ENCODE measurements at places on chromosomes 4 and X.

DNA sequence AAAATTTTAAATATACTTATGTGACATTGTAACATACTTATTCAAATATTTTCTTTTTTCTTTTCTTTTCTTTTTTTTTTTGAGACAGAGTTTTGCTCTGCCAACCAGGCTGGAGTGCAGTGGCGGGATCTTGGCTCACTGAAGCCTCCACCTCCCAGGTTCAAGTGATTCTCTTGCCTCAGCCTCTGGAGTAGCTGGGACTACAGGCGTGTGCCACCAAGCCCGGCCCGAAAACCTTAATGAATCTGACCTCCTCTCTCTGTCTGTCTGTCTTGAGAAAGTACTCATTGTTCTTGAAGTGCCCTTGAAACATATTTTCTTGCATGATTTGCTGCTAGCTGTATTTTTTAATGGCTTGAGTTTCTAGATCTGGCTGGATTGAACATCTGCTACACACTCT lies 136.8 kb downstream of the ANAPC4 start:
- no peak for DNase-seq

DNA sequence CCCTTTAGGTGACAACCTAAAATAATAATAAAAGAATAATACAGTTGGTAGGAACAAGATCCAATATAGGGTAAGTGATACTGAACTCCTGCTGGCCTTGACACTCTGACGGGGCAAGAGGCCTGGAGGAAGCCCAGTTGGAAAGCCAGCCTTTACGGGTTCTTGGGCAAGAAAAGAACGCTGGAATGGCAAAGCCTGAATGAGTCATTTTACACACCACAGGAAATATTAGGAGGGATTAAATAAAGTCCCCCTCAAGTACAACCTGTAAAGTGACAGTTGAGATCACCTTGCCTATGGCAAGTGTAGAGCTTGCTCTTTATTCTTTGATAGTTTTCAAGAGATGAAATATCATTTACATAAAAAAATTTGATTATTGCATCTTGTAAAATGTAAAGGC lies 244.5 kb upstream of the TLL1 start:
- DNase-seq, result no peak

DNA sequence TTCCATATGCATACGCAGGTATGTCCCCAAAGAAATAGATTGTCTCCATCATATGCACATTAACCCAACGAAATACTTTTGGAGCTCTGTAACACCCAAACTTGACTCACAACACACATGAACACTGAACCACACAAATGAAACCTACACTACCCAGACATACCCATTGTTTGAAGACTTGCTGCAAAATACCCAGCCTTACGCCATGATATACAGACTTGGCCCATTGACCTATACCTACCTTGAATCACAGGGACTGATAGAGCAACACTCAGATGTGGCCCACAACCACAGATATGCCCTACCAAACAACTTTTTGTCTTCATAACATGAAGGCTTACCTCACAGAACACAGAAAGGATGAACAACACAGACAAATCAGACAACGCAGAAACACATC lies 15.9 kb downstream of the LINC00632 start:
- no peak for DNase-seq

DNA sequence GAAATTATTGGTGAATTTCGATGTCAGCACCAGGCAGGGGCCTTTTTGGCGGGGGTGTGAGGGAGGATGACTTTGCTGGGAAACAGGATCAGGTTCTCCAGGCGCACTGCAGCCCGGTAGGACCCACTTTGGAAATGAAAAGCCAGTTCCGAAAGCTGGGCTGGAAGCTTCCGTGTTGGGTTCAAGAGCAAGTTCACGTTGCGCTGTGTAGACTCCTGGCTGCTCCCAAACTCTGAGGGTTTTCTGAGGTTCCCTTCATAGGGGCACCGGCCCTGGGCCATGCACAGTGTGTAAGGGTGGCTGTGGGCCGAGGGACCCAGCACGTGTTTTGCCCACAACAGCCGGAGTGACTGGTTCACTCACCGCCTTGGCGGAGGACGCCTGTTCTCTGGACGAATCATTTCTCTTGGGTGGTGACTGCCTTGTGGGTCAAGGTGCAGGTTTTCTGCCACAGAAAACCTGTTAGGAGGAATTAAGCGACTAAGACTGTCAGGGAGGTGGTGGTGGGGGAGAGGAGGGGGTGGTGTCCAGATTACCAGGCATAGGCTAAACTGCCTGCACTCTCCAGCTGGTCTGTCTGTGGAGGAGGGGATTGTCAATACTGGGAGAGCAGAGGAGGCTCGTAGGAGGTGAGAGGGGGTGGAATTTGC lies 8.0 kb downstream of the SHOX start:
- DNase-seq, result no peak

- no peak for DNase-seq
These were observed 6.3 kb upstream of the USP53 start for GRCh38 chr4:119206178-119206577.

DNA sequence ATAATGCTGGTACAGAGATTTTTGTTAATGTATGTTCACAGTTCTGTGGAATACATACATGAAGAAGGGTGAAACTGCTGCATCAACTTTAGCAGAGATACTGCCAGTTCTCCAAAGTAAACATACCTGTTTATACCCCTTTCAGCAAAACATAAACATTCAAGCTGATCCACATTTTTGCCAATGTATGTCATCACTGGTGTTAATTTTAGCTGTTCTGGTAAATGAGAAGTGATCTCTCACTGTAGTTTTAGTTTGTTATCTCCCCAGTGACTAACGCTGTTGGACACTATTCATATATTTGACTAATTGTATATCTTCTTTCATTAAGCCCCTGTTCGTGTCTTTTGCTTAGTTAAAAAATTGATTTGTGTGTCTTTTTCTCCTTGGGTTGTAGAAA lies 82.0 kb downstream of the HAUS3 start:
- DNase-seq, result no peak

- no peak for DNase-seq
These were observed 35.4 kb downstream of the FABP2 start for GRCh38 chr4:119286377-119287002.

DNA sequence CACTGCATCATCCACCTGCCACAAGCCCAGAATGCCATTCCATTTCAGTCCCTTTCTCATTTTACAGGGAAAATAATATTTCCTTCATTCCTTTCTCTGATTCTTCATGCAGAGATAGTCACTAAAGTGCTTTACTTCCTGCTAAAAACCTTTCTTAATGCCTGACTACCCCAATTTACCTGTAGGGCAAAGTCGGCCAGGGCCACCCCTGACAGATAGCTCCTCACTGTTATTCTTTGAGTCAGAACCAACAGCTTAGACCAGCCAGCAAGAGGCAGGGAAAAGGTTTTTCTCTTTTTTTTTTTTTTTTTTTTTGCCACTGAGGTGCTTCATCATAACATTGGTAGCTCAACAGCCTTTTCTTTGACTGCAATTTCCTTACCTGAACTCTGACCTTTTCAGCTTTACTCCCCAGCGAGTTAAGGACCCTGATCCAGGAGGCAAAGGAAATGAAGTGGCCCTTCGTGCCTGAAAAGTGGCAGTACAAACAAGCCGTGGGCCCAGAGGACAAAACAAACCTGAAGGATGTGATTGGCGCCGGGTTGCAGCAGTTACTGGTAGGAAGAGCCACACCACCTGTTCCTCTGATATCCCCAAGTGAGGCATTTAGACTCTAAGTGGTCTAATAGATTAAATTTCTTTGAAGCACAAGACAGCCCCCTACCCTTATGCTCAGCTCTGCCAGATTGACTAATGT lies 85.0 kb downstream of the ALPK1 start:
- peak; percentile 74 for DNase-seq

DNA sequence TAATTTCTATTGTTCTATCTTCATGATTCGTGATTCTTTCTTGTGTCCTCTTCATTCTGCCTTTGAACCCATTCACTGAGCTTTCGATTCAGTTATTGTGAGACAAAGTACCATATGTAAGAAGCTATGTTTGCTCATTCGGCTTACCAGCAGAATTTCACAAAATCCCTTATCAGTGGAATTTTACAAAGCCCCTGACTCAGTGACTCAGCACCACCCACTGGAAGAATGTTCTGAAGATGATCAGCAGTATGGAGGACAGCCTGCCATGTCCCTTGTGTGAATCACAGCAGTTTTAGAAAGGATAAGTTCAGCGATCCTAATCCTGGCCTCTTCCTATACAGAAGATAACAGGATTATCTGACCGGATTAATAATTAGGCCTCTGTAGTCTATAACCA lies 5.8 kb upstream of the UXT start:
- no peak for DNase-seq

GRCh38 chrX:56968980-56969379 lies 26.4 kb downstream of the SPIN3 start:
- DNase-seq, result no peak

GRCh38 chrX:10152086-10152485 lies 4.7 kb upstream of the CLCN4 start:
- no peak for DNase-seq

GRCh38 chr4:52701207-52701606 lies 42.1 kb upstream of the USP46 start:
- no peak for DNase-seq

GRCh38 chrX:12403474-12404082 lies 265.3 kb downstream of the FRMPD4 start:
- DNase-seq, result no peak

- DNase-seq, result no peak
These were observed 1428.7 kb downstream of the PCDH18 start for GRCh38 chr4:136103616-136104015.

DNA sequence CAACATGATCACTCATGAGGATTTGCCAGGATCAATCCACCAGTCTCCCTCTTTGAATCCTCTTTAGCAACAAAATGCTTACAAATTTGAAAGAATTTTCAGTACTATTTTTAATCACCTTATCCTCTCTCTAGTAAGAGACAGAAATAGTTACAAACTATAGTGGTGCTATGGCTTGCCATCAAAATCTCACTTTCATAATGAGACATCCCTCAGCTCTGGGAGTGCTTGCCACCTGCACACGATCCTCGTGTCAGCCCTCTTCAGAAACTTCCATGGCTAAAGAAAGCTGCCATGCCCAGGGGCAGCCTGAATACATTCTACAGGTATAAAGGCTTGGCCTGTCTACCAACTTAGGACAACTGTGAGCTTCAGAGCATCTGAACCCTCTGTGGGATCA lies 5.1 kb upstream of the DHX15 start:
- DNase-seq, result no peak

DNA sequence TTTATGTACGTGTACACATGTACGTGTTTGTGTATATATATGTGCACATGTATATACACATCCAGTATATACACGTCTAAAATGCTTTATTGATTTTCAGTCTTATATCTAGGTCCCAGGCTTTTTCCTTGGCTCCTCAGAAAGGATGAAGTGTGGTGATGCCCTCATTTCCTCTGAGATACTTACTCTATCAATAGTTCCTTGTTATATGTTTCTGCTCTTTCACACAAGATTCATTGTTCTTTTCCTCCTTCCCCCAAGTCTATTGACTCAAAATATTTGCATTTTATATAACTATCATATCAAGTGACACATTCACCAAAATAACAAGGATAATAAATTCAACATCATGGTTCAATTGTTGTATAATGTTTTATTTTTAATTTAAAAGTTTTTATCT lies 359.2 kb downstream of the EPHA5 start:
- DNase-seq, result no peak

- DNase-seq, result no peak
These were observed 308.7 kb downstream of the GBA3 start for GRCh38 chr4:23001478-23001877.

GRCh38 chr4:138761638-138762220 lies 253.9 kb upstream of the NOCT start:
- DNase-seq, result no peak

GRCh38 chr4:172666711-172667368 lies 501.8 kb upstream of the GALNT7 start:
- DNase-seq, result no peak

DNA sequence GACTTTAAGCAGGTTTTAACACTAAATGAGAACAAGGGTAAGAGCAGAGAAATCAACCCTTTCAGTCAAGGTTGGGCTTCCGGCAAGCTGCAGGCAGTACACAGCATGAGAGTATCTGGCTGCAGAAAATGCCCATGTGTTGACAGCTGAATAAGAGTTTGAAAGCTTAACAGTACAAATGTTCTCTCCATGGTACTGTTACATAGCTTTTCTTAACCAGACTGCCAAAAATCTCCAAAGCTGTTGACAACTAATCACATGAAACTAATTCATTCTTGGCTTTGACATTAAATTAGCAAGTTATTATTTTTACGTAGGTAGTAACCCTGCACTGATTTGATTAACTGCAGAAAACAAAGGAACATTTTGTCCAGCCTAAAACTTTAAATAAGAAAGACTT lies 153.5 kb downstream of the SLC10A7 start:
- DNase-seq, result no peak

DNA sequence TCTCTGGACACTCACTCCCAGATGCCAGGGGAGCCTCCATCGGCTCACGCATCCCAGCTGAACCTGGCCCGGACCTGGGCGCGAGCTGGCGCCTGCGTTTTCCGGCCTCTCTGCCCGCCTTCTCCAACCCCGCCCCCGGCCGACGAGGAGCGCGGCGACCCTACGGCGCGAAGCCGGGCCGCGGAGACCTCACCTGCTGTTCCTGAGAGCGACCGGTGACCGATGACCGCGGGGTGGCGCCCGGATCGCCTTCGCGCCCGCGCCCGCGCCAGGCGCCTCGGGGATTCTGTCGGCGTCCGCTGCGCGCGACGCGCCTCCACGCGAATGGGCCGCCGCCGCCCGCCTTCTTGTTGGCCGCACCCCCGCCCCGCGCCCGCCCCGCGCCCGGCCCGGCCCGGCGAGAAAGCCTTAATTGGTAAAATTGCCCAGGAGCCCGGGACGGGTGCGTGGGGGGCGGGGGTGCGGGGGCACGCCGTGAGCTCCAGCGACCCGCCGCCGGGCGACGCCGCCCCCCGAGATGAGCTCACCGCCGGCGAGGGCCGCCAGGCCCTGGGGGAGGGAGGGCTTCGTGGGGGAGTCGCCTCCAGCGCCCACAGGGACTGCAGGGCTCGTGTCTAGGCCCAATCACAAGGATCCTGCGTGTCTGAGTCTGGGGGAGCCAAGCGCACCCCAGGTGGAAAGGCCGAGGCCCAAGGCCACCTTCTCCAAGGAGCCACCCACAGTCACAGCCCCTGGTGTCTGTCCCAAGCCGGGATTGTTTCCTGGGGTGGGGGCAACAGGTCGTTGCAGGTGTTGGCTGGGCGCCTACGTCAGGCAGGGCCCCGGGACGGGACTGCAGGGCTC lies at the start of gene FLNA:
TSS of gene FLNA (minus strand) at position 322 of the 843 bp plus-strand sequence. CDS start 3,389 bp downstream, outside the sequence.
- peak; percentile 43 for DNase-seq

DNA sequence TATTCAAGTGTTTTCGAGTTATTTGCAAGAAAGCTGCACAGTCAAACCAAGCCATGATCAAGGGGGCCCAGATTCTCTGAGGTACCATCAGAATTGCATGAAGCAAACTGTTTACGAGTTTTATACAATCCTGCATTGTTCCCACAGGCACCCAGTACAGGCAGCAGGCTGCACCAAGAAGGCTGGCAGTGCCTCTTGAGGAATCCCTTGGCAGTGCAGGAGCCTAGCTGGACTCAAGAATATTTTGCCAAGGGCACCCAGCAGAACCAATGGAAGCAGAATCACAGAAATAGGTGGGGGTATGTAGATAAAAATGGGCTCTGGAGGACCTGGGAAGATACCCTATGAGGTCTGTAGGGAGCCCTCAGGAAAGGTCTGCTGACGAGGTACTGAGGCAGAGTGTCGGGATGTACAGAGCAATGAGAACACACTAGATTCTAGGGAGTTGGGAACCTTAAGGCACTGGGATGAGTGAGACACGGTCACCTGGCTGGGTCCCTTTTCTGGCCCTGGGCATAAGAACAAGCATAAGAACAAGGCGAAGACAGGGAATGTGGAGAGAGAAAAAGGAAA lies 2.5 kb upstream of the PLP1 start:
- DNase-seq, result no peak

Data from NCI-H510A (cell line).